B cell (primary cell): ENCODE measurements at places on chromosomes 13 and 19. TPM values are rescaled to one million over a fixed set of nuclear protein-coding genes. Genes with fewer than 3 reads are reported as not detected.

The F10 gene
- polyA plus RNA-seq, result not detected in 2 replicates

The PRR12 gene
- polyA plus RNA-seq, result 5.2 and 8.4 TPM in 2 replicates

The ACP7 gene
- polyA plus RNA-seq, result not detected in 2 replicates

The LRRC8E gene
- polyA plus RNA-seq, result not detected in 2 replicates

The MAST3 gene
- 43.5 and 48.7 TPM in 2 replicates for polyA plus RNA-seq

The SYDE1 gene
- polyA plus RNA-seq, result not detected in 2 replicates

The FBXO27 gene
- polyA plus RNA-seq, result 0.18 and 0.33 TPM in 2 replicates

The TRIM28 gene
- 569 and 795 TPM in 2 replicates for polyA plus RNA-seq

The ZDHHC20 gene
- polyA plus RNA-seq, result 10.3 and 14.5 TPM in 2 replicates

The IQCN gene
- polyA plus RNA-seq, result 52.0 and 106 TPM in 2 replicates

The STX10 gene
- polyA plus RNA-seq, result 147 and 155 TPM in 2 replicates

The ERICH4 gene
- polyA plus RNA-seq, result not detected in 2 replicates

The CCDC169 gene
- polyA plus RNA-seq, result 0.07 and 0.19 TPM in 2 replicates

The NLRP11 gene
- polyA plus RNA-seq, result 0.07 and 0.24 TPM in 2 replicates

The RUBCNL gene
- 185 and 310 TPM in 2 replicates for polyA plus RNA-seq

The ZNF793 gene
- polyA plus RNA-seq, result 3.0 and 4.1 TPM in 2 replicates

The CTXN1 gene
- polyA plus RNA-seq, result not detected in 2 replicates

The ATXN8OS gene
- polyA plus RNA-seq, result not detected in 2 replicates

The ARRDC5 gene
- 10.7 and 13.2 TPM in 2 replicates for polyA plus RNA-seq

The CGB3 gene
- not detected in 2 replicates for polyA plus RNA-seq

The ZNF527 gene
- 4.8 and 7.7 TPM in 2 replicates for polyA plus RNA-seq

The BICRA gene
- 11.9 and 14.1 TPM in 2 replicates for polyA plus RNA-seq
